ENCODE measurements at places on chromosomes 12 and 14. TPM values are rescaled to one million over a fixed set of nuclear protein-coding genes. Genes with fewer than 3 reads are reported as not detected.

Gene TMCC3
- 22.3 TPM for total RNA-seq

Gene SLC6A13
- 0.88 TPM for total RNA-seq

Gene OTX2
- total RNA-seq: not detected

Gene OR6C2
- total RNA-seq: not detected

Gene R3HDM2
- 48.2 TPM for total RNA-seq

Gene KRT75
- total RNA-seq: not detected

Gene FGF6
- not detected for total RNA-seq

All from subcutaneous adipose tissue (tissue), 4 donors.